ENCODE measurements at places on chromosomes 16 and 17.

- DNase-seq, result no peak
Measured at GRCh38 chr17:44831371-44831770, 1.3 kb upstream of the GJC1 start.

DNA sequence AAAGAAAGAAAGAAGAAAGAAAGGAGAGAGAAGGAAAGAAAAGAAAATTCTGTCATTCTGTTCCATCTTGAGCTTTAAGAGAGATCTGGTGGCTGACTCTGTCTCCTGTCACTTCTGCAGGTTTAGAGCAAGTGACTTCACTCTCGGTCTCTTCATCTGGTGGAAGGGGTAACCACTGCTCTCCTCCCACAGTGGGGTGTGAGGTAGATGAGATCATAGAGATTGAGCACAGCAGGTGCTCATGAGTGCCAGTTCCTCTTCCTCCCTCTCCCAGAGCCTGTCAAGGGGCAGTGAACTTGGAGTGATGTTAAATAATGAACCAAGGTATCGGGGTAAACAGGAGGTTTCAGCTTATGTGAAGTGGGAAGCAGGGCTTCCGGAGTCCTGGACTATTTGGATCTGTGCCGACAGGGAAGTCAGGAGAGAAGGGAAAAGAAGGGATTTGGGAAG is 47.7 kb downstream of the BEAN1 start:
- DNase-seq, result no peak

GRCh38 chr17:81502471-81503017 is 10.1 kb downstream of the ACTG1 start:
- no peak for DNase-seq

- no peak for DNase-seq
Measured at GRCh38 chr16:86156155-86156554, 257.2 kb downstream of the IRF8 start.

- peak; percentile 11 for DNase-seq
Measured at GRCh38 chr17:75909812-75910274, 5.2 kb upstream of the MRPL38 start.
